Stimulated activated CD4-positive, alpha-beta T cell treated with anti-CD3 and anti-CD28 coated beads, Interleukin-12 subunit alpha, Interleukin-12 subunit beta, amount 100 ng/mL, for 48 hours (primary cell): ENCODE measurements at places on chromosomes 12 and 14.

- DNase-seq, result no peak
Measured at GRCh38 chr14:87044807-87045206, 948.2 kb downstream of the GALC start.

DNA sequence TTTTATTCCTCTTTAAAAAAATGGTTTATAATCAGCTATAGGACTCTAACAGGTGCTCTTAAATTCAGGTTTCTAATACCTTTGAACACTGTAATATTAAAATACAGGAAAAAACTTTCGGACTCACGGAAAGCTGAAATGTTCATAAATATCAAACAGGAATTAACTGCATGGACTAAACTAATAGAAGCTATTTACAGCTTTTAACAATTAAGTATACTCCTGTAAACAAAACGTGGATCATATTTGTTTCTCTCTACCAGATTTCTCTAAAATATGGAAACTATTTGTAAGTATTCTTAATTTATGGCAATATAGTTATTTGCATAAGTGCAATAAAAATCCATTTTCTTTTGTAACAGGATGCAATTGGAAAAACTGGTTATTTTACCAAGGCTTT, 108.9 kb upstream of the RESF1 start:
- DNase-seq, result no peak

DNA sequence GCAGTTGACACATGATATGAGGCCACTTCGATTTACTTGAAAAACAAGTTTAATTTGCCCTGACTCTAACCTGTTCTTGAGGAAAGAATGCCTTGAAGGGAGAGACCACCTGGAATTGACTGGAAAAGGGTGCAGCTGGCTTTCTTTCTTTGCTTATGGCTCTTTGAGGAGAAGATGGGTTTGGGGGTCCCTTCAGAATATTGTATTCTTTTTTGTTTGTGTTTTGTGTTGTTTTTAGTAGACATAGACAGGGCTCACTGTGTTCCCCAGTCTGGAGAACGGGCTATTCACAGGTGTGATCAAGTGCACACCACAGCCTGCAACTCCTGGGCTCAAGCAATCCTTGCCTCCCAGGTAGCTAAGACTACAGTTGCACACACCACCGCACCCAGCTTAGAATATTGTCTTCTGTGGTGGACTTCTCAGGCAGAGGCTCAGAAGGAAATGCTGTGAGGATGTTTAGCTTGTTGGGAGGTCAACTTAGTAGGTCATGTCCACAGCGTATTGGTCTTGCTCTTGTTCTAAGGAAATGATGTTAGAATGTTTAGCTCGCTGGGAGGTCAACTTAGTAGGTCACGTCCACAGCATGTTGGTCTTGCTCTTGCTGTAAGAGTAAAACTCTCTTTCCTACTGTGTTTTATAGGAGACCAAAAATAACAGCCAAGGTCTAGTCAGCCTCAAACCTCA, 1.5 kb upstream of the NRL start:
- DNase-seq, result no peak

GRCh38 chr12:16150276-16150675, 127.2 kb downstream of the SLC15A5 start:
- DNase-seq, result no peak

GRCh38 chr14:92560106-92560865, 46.7 kb downstream of the RIN3 start:
- DNase-seq, result no peak

DNA sequence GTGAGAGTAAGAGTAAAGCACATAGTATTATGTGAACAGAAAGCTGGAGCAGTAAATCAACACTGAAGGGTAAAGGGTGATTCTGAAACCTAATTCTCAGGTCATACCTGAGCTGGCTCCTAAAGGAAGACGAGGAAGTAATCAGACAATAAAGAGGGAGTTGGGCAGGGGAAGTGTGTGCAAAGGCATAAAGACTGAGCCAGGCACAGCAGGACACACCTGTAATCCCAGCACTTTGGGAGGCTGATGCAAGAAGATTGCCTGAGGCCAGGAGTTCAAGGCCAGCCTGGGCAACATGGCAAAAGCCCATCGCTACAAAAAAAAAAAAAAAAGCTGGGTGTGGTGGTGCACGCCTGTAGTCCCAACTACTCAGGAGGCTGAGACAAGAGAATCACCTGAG, 9.6 kb downstream of the ARF3 start:
- DNase-seq, result no peak

DNA sequence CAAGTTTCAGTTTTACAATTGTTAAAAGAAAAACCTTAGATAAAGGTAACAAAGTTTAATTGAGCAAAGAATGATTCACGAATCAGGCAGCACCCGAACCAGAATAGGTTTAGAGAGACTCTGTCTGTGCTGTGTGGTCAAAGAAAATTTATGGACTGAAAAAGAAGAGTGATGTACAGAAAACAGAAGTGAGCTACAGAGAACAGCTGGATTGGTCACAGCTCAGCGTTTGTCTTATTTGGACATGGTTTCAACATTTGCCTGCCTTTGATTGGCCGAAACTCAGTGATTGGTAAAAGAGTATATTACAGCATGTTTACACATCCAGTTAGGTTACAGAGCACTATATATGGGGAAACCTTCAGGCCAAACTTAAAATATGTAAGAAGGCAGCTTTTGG, 703.2 kb upstream of the STXBP6 start:
- DNase-seq, result no peak

DNA sequence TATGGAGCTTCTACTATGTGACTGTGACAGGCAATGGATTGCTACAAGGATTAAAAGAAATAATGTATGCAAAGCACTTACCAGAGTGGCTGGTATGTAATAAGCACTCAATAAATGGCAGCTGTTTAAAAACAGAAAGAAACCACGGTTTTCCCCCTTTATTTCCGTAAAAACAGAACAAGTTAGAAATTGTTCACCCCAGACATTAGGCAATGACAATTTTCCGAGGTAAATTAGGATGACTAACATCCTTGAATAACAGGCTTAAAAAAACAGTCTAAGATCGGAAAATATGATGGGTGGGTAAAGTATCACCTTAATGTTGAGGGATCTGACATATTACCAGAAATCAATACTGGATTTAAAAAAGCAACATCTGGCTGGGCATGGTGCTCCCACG, 20.9 kb upstream of the CNIH1 start:
- no peak for DNase-seq

- DNase-seq, result no peak
Measured at GRCh38 chr14:92586963-92587699, 73.5 kb downstream of the RIN3 start.

GRCh38 chr14:97788364-97788763, 991.2 kb downstream of the VRK1 start:
- DNase-seq, result no peak

DNA sequence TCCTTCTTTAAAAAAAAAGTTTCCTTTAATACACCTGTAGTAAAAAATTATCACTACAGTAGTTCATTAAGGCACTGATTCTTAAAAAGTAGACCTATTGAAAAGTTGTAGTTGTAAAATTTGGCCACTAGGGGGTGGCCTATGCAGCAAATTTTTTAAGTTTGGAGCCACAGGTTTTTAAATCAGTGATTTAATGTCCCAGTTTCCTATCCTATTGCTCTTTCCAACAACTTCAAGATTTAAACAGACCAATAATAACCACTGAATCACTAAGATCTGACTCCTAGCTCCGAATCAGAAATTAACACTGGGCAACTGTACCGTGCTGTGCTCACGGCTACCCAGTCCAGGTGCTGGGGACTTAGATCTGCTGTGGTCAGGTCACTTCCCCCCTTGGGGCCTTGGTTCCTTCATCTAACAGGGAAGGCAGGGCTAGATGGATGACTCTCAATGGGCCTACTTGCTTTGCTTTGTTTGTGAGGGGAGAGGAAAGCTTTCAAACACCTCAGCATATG, 279.3 kb downstream of the MED13L start:
- no peak for DNase-seq

- DNase-seq, result no peak
Measured at GRCh38 chr12:123242116-123242904, 9.1 kb downstream of the MTRFR start.

- DNase-seq, result no peak
Measured at GRCh38 chr14:57998766-57999165, 132.9 kb upstream of the SLC35F4 start.

GRCh38 chr12:75155962-75156361, 53.7 kb downstream of the KCNC2 start:
- DNase-seq, result no peak
